Cardiac fibroblast (primary cell): ENCODE measurements at places on chromosomes 4 and X.

GRCh38 chr4:152431784-152432183, 104.1 kb downstream of the FBXW7 start:
- no peak for DNase-seq

GRCh38 chrX:150224676-150225075, 138.4 kb upstream of the MAMLD1 start:
- DNase-seq, result no peak

DNA sequence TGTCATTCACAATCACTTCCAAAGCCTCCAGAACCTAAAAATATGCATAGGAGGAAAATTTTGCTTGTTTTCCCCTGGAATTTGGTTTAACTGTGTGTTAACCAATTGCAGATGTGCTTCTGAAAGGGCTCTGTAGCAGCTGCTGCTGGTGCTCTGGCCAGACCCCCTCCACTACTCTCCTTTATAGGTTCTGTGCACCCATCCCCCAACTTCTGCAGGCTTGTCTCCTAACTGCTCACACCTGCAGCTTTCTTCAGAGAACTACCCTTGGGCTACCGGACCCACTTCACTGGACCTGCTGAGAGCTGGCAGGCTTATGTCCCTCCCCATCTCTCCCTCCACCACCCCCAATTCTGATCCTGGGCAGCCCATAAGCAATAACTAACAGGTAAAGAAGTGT, 662.1 kb upstream of the DIPK2B start:
- DNase-seq, result no peak

GRCh38 chr4:42610941-42611340, 46.0 kb downstream of the ATP8A1 start:
- DNase-seq, result no peak

- peak; percentile 70 for DNase-seq
These were observed 430.7 kb downstream of the IDS start for GRCh38 chrX:149074398-149074797.

DNA sequence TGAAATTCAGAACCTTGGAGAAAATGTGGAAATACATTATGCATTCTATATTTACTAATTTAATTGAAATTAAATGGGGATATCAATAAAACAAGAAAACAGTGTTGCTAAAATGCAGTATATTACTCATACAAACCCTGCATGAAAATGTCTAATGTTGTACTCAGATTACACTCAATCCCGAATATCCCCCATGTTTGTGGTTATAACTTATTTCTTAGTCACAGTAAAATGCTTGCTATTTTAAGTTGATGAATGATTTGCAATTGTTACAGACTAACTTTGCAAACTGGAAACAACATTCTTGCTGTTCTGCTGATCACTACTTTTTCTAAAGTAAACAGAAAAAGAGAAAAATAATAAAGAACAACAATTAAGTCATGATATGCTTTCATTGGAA, 33.1 kb upstream of the ANXA10 start:
- peak; percentile 35 for DNase-seq

DNA sequence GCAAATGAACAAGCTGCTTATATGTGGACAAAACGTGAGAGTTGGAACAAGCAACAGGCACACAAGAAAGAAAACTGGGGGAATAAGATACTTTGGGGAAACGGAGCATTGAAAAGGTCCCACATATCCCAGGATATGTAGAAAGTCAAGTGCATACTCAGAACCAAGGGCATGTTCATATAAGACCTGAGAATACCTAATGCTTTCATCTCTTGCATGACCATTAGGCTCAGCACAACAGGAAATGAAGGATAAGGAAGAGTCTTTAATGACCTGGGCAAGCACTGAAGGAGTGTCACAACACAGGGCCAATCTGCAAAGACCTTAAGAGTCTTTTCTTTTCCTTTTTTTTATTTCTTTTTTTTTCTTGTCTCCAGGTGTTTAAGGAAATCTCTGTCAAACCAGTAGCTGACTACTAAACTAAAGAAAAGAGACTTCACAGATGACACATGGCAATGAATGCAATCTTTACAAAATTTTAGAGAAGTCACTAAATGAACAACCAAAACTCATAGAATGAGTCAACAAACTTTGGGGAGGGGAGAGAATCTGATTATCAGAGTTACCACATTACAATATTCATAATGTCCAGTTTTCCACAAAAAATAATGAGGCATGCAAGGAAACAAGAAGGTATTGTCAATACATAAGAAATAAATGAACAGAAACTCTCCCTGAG, 67.9 kb upstream of the STK26 start:
- no peak for DNase-seq

GRCh38 chr4:4667622-4668081, 125.8 kb upstream of the STX18 start:
- DNase-seq, result no peak

GRCh38 chrX:135345107-135345589, 35.9 kb downstream of the ETDC start:
- DNase-seq, result peak; percentile 68

GRCh38 chr4:86872135-86872534, 20.1 kb downstream of the C4orf36 start:
- no peak for DNase-seq

DNA sequence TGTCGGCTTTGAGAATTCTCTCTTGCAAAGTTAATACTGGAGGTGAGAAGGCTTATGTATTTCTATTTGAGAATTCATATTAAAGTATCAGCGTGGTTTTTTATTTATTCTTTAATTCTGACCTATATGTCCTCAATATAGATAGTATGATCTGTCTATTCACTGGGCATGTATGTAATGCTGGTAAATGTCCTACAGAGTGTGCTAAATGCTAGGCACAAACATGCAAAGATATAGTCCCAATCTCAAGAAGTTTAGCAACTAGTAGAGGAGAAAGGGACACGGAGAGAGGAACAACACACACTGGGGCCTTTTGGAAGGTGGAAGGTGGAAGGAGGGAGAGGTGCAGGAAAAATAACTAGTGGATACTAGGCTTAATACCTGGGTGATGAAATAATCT, 11.0 kb upstream of the BMPR1B start:
- DNase-seq, result peak; percentile 26

DNA sequence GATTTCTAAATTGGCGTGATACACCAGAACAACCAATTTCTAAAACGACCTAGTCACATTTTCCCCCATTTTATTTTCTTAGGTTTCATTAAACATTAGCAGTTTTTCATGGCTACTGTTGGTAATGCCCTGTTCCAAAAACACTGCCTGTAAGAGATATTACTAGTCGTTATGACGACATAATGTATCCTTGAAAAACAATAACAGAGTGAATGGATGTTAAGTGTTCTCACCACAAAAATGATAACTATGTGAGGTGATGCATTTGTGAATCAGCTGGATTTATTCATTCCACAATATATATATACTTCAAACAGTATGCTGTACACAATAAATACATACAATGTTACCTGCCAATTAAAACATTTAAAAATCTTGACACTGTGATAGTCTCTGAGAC, 1147.6 kb upstream of the PCDH10 start:
- DNase-seq, result peak; percentile 55

DNA sequence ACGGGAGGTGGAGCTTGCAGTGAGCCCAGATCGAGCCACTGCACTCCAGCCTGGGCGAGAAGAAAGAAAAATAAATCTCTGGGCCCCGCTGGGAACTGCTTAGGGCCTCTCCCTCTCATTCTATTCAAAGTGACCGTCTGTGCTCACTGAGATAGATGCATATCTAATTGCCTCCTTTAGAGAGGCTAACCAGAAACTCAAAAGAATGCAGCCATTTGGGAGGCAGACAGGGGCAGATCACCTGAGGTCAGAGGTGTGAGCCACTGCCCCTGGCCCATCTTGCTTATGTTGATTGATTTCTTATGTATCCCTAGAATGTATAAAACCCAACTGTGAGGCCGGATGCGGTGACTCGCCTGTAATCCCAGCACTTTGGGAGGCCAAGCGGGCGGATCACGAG, 6.2 kb upstream of the CSF2RA start:
- DNase-seq, result no peak

GRCh38 chr4:52246827-52247226, 195.7 kb downstream of the SPATA18 start:
- DNase-seq, result no peak

- no peak for DNase-seq
These were observed 49.9 kb upstream of the LRPAP1 start for GRCh38 chr4:3582091-3582475.

GRCh38 chr4:2832309-2832980, 11.2 kb upstream of the ADD1 start:
- no peak for DNase-seq
